ENCODE measurements at places on chromosomes 7 and 10.

GRCh38 chr10:77586719-77587415, 50.7 kb downstream of the KCNMA1 start:
- no peak for DNase-seq

DNA sequence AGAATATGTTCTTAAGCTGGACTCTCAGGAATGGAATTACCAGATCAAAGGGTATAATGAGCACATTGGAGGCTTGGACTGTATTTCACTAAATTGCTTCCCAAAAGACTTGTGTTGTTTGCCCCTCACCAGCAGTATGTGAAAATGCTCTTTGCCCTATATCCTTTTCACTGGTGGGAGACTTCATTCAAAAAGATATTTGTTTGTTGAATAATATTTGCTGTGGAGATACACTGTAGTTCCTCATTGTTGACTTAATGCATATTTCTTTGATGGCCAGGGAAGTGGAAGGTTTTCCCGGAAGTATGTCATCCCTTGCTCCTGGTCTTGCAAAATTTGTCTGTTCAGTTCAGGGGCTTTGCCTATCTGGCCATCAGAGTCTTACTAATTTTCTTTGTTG, 19.4 kb downstream of the GSTO2 start:
- DNase-seq: no peak

- no peak for DNase-seq
Measured at GRCh38 chr7:158821171-158822031, 7.9 kb downstream of the ESYT2 start.

DNA sequence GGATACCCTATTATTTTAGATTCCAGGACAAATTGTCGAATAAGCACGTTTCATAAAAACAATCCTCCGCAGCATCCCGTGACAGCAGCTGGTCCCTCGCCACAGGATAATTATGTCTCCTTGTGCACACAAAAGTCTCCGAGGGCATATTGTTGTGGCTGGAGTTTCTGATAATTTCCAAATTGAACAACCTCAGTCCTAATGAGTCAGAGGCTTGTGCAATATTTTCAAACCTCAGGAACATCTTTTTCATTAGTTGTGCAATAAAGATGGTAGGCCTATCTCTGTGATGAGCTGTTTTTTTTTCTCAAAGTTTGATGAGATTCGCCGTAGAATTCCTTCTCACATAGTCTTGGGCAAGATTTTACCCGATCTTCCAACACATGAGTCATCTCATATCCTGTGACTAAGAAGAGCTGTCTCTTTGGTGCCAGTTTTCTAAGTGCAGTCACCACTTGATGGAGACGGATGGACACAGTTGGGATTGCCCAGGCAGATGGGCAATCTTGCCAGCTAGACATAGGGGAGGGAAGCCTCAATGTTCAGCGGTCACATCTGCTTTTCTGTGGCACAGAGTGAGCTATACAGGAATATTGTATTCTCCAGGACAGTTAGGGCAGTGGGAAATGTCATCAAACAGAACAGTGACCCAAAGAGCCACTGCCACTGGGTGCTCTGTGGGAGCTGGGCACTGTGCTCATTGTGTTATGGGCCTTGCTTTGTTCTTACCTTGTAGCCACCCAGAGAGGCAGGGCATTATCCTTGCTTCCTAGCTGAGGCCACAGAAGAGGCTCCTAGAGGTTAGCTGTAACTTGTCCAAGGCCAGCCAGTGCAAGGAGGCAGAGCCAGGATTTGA, 7.8 kb downstream of the HTRA1 start:
- peak; percentile 6 for DNase-seq

DNA sequence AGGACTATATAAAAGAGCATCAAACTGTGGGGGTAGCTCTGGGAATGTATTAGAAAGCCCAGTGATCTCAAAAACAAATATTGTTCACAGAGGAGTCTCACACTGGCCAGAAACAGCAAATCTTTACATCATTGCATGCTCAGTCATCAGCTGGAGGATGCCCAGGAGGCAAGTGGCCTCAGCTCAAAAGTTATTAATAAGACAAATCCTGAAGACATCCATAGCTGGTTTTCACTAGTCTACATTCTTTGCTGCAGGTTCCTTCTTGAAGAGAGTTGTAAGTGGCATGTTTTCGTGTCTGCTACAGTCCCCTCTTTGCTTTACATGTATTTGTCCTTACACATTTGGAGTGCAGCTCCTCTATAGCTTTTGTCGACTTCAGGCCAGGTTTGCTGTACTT, 8.6 kb upstream of the CCDC7 start:
- no peak for DNase-seq

DNA sequence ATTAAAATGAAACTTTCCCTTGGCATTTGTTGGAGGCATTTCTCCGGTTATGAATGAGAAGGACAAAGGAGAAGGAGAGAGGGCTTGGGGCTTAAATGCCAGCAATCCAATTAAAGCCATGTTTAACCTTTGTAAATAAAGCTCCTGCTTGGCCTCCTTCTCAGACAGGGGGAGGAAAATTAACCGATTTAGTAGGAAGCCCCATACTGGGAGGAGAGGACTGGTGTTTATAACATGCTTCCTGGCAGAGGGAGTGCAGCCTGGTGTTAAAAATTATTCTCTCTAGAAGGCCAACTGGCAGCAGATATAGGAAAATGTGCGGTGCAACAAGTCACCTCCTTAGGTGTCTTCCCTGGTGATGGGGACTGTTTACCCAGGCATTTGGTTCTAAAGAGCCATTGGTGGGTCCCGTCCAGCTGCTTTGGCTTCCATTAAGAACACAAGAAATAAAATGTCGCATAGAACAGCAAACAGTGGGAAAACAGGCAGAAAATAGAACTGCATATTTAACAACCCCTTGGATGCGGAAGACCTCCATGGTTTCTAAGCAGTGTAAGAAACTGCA, 846.5 kb downstream of the TYW1 start:
- no peak for DNase-seq

Data from NCI-H748 treated with DMSO at 0.1 percent for 48 hours (cell line).